CD8-positive, alpha-beta T cell (primary cell): ENCODE measurements at places on chromosomes 7 and 10.
A peak's percentile ranks its signal among the peaks of the same experiment; 100 is the strongest.

GRCh38 chr10:130016993-130017630 lies 53.0 kb upstream of the EBF3 start:
- DNase-seq = no peak

- no peak for DNase-seq
Observed at GRCh38 chr7:2068693-2069471, 163.9 kb downstream of the MAD1L1 start.

- DNase-seq = no peak
Observed at GRCh38 chr10:23467012-23467411, 28.1 kb downstream of the OTUD1 start.

DNA sequence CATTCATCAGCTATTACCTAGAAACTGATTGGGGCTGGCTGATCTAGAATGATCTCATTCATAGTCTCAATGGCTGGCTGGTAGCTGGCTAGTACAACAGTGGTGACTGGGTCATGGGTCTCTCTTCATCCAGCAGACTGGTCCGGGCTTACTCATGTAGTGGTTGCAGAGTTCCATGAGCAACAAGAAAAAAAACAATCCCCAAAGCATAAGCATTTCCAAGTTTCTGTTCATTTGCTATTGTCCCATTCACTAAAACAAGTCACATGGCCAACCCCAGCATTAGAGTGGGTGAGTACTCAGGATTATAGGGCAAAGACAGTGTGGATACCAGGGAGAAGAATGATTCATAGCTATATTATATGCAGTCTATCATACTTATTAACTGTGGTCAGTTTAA lies 85.2 kb upstream of the SEMA3C start:
- no peak for DNase-seq

DNA sequence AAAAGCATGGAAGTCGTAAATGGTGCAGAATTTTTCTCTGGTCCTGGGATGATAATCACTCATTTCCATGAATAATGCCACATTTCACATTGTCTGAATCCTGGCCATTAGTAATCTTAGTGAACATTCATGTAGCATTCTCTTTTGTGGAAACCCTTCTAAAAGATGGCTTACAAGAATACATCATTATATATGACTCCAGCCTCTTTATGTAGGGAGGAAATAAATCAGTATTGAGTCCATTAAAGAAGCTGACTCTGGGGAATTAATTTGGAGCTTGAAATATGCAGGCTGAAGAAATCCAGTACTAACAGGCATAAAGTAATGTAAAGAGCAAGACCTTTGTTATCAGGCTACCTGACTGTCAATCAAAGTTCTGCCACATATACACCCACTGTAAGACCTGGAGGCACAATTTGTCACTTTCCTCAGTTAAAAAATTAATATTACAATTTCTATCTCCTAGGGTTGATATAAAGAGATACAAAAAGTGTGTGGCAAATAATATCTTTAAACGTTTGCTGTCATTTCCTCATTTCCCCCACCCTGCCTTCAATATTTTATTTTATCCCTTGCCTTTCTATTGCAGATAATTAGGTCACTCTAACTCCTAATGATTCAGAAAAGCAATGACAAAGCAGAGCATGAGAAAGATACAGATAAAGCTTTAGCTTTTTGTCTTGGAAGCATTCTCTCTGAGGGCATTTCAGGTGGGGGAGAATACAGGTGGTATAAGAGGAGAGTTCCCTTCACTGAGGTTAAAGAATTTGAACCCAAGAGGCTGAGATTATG lies 1122.0 kb upstream of the GHITM start:
- DNase-seq = no peak

DNA sequence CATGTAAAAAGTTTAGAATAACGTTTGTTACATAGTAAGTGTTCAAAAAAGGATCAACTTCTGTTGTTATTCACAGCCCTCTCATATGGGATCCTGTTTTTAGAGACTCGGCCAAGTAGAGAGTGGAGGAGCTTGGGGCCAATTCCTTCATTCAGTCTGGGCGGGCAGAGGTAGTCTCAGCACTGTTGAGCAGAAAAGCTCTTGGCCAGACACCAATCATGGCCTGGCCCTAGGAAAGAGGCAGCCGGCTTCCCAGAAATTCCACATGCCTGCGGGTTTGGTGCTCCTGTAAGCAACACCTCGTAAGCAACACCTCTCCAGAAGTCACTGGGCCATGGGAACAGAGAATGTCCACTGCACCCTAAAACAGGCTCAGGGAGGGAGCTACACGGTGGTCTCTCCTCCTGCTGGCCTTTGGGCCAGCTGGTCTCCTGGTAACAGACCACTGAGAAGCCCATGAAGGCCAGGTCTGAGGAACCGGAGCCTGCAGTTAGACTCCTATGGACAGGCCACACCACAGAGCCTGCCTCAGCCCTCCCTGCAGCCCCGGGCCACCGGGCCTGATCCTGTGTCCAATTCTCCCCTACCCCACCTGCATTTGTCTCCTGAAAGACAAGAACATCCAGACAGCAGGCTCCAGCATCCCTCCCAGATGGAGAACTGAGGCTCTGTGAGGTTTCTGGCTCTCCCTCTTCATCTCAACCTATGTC lies 149.1 kb downstream of the GRID1 start:
- DNase-seq = no peak

GRCh38 chr10:127242914-127243313 lies 46.5 kb upstream of the INSYN2A start:
- no peak for DNase-seq

DNA sequence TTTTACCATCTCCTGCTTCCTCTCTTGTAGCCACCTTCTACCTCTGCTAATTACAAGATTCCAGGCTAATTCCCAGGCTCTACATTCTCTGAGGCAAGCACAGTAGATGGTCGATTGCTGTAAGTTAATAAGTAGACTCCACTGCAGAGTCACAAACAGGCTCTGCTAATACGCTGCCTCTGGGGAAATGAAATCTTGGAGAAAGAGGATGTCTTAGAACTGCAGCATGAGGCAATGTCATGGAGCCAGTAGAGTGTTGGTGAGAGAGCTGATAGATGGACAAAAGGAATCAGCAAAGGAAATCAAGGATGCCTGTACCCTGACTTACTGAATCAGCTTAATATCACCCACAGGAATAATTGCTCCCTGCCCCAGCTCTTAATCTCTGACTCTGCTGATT lies 1260.3 kb downstream of the XPNPEP1 start:
- no peak for DNase-seq

DNA sequence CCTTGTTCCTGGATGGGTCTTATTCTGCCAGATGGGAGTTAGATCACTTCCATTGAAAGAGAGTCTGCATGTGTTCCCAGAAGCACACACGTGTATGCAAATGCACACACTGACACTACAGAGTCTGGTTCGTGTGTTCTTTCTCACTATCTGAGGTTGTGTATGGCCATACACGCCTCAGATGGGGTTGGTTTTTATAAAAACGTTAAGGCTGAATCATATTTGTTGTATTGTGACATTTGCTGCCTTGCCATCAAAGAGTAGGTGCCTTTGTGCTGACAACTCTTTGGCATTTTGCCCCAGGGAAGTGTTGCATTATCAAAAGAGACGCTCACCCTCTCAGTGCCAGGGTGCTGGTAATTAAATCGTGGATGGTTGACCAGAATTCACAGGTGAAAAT lies 37.7 kb upstream of the HDAC9 start:
- no peak for DNase-seq

DNA sequence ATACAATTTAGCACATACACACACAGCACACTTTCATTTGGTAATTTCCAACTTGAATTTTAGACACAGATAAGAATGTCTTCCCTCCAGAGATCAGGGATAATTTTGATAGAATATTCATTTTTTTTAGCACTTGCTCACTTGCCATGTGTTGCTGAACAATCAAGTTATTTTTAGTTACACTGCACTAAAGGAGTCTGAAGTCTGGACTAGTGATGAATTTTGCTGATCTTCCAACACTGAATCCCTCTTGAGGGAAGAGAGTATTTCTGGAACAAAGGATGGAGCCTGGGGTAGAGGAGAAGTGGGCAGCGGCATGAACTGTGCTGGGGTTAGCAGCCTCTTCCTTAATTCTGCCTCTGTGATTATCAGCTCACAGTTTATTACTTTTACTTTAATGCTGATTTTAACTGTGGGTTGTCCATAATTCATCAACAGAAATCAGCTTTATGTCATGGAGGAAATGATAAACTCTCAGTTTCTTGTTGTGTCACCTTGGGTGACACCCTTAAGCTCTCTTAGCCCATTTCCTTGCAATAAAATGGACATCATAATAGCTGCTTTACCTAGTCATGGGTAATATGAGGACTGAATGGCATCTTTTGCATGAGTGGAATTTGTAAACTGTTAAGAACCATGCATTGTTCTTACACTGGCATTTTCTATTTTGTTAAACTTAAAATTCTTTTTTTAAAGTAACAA lies 32.1 kb downstream of the SGPL1 start:
- no peak for DNase-seq

DNA sequence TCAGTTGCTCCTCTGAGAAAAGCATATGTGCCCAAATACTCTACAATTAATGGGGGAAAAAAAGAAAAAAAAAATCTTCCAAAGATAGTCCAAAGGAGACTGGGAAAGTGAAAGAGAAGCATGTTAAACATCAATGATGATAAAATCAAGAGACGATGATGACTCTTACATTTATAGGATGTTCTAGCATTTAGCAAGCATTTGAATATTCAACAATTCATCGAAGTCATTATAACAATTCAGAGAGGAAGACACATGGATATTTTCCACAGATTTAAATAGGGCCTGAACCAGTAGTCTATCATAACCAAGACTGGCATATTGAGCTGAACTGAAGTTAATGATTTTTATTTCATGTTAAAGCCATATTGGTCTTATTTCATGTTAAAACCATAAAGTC lies 528.4 kb downstream of the INHBA start:
- no peak for DNase-seq

DNA sequence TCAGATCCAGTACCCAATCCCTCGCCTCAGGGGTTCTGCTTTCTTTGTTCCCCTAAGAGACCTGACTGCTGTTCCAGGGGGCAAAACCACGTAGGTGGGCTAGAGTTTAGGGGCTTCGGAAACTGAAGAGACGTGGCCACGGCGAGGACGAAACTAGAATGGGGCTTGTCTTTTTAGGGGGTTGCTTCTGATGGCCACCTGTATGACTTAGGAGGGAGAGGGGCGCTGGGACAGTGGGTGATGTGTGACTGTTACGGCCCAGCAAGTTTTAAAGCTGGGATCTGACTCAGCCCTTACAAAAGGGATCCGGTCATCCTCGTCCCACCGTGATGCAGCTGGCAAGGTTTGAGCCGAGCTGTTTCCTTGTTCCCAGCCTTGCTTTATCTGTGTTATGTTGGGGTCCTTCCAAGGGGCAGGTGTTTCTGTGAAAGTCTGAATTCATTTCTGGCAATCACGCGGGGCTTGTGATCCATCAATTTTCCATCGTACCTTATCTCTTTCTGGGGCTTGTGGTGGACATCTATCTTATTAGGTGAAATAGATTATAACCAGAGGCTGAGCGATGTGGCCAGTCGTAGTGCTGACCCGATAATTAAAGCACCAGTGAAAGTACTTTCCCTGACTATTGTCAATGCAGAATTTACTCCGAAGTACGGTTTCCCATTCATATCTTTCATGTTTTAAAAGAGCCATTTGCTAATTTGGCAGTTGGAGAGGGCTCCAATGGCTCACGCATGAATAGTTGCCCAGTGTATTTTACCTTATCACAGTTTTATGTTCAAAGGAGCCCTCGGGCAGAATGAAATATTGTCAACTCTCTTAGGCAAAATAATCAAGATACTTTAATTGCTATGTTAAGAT lies 830 bp downstream of the MET start:
- no peak for DNase-seq

DNA sequence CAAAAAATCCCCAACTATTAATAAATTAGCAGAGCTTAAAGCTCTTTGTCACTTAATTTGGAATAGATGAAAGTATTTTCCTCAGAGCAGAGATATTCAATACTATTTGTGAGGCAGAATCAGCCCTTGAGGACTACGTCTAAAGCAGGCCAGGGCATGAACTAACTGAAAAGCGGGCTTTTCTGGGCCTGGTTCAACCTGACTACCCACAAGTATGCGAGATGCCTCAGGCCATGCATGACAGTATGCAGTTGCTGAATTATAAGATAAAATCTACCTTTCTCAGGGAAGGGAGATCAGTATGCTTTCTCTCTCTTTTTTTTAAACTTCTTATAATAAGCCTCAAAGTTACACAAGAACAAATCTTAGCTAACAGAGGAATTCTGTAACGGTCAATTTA lies 20.1 kb downstream of the TMEM168 start:
- no peak for DNase-seq

GRCh38 chr10:30027057-30028005 lies 32.1 kb downstream of the JCAD start:
- DNase-seq = peak; percentile 85

DNA sequence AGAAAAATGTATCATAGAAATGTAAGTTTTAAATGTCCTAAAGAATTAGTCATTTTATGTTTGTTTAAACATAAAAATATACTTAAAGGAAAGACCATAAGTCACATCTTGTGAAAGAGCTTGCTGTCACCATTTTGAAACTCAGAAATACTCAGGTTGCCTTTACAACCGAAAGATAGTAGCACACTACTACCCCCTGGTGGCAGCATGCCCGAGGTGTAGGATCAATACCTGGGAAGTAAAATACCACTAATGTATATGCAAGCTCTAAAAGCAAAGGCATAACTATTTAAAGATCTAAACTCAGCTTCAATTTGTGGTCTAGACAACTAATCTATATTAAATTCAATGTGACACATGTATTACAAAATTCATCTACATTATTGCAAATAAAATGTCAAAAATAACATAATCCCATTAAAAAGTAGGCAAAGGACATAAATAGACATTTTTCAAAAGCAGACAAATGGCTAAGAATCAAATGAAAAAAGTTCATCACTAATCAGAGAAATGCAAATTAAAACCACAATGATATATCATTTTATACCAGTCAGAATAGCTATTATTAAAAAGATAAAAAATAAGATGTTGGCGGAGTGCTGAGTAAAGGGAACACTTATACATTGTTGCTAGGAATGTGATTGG lies 47.7 kb upstream of the FGL2 start:
- peak; percentile 69 for DNase-seq

GRCh38 chr7:37656913-37657530 lies 26.5 kb upstream of the GPR141 start:
- DNase-seq = no peak

DNA sequence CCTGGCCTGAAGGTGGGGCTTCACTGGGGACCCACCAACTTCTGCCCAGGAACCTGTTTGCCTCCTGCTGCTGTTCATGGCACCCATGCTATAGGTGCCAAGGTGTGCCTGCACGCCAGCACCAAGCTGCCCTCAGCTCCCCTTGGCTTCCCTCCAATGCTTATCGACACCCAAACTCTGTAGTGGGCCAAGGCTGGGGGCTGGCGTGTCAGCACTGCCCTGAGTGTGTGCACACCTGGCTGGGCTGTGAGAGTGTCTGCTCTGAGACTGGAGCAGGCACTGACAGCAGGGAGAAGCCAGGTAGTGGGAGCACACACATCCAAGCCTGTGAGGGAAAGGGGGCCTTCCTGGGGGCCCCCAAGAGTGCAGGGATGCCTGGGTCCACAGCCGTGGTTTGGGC lies 43.1 kb upstream of the TUBB8 start:
- no peak for DNase-seq

GRCh38 chr10:82625512-82626189 lies 750.7 kb downstream of the NRG3 start:
- DNase-seq = no peak

- DNase-seq = no peak
Observed at GRCh38 chr10:63409465-63410027, 56.2 kb downstream of the JMJD1C start.
